ENCODE measurements at places on chromosomes 16 and 17.

- DNase-seq, result no peak
Observed at GRCh38 chr17:3755335-3756030, 31.8 kb downstream of the HASPIN start.

DNA sequence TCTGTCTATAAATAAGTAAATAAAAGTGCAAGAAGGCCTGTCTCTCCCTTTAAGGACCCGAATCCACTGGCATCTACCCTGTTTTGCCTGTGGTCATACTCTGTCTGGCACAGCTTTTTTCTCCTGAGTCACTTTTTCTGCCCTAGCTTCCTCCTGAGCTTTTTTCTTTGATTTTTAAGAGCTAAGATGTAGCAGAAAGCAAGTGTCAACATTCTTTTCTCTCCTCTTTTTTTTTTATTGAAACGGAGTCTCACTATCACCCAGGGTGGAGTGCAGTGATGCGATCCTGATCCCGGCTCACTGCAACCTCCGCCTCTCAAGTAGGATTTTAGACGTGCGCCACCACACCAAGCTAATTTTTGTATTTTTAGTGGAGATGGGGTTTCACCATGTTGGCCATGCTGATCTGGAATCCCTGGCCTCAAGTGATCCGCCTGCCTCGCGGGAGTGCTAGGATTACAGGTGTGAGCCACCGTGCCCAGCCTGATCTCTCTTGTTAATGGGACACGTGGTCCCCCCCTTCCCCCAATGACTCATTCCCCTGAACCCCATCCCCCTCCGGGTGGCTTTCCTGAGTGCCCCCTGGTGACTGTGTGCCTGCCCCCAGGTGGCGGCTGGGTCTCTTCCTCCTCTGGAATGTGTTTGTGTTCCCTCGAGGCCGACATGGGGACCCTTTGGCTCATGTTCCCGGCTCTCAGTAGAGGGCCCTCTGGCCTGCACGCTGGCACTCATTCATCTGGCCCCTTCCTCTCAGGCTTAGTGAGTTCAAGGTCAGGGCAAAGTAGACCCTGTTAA lies 14.2 kb downstream of the C16orf90 start:
- no peak for DNase-seq

DNA sequence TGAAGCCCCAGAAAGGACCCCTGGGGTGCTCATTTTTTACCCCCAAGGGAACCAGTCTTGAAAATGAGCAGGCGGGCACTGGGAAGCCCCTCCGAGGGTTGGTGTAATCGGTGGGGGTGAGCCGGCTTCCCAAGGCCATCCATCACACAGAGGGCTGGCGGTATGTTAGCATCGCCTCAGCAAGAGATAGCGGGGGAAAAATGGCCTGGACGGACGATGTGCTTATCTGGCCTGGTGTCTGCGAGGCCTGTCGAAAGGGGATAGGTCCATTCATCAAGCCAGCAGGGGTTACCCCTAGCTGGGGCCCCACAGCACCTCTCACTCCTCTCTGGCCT lies 188.9 kb downstream of the IRF8 start:
- no peak for DNase-seq

GRCh38 chr17:78211032-78211431 lies 3.0 kb upstream of the BIRC5 start:
- DNase-seq, result no peak

DNA sequence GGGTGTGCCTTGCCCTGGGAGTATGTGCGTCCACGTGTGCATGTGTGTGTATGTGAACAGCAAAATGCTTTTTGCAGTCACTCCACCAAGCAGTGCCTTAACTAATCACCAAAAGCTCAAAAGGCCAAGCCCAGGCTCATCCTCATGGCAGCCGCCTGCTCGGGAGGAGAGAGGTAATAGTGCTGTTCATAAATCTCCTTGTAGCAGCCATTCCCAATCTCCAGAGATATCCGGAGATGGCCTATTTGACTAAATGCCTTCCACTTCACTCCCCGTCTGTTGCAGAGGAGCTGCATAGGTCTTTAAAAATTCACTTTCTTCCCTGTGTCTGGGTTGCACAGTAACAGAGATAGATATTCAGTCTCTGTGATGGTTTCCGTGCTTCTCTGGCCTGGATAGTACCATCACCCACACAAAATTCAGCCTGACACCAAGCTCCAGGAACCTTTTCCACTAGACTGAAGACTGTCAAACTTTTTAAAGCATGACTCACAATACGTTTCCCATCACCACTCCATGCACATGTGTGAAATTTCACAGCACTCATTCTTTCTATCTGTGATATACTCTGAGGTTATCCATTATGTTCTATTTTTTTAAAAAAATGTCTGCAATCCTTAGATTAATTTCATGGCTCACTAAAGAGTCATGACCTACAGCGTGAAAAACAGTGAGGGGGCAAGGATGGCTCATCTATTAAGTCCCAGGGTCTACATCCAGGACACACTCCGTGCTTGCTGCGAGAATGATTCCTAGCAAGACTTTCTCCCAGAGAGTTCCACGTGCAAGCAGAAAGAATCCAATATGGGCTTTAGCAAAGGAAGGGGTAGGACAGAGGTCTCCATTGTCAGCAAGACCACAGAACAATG lies 357.8 kb downstream of the GRIN2A start:
- DNase-seq, result no peak

DNA sequence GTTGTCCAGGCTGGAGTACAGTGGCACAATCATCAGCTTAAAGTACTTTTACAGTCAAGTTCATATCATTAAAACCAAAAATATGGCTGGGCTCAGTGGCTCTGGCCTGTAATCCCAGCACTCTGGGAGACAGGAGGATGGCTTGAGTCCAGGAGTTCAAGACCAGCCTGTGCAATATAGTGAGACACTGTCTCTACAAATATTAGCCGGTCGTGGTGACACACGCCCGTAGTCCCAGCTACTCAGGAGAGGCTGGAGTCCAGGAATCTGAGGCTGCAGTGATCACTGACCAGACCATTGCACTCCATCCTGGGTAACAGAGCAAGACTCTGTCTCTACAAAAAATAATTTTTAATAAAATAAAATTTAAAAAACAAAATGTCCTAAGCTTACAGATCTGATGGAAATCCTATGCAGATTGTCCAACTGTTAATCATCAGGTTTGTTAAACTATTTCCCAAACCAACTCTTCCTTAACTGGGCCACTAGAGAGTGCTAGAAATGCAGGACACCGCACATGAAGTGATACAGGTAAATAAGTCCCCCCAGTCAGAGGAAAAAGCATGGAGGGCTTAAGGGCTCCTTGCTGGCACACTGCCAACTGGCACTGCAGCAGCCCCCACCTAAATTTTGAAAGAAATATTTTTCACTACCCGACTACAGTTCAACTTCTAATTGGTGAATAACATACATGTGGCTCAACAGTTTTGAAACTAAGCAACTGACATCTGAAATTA lies 2.8 kb downstream of the USP22 start:
- DNase-seq, result no peak

GRCh38 chr16:72428681-72429376 lies 256.9 kb upstream of the PMFBP1 start:
- DNase-seq, result no peak

GRCh38 chr17:8080208-8080798 lies 7.2 kb downstream of the ALOX12B start:
- no peak for DNase-seq

DNA sequence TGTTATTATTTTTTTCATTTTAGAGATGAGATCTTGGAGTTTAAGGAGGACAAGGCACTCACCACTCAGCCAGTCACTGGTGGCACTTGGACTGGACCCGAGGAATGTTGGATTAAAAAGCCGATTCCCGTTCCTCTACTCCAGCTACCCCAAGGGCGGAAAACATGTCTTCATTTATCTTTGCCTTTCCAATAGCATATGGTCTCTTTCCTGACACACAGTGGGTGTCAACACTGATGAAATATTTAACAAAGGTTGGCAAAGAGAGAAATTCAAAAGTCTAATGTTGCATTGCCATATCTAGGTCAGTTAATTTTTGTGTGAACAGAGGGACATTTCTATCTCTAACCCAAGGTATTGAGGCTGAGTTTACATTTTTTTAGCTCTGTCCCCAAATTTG lies 459.7 kb downstream of the RBFOX1 start:
- no peak for DNase-seq

GRCh38 chr17:81027591-81028505 lies 7.1 kb upstream of the BAIAP2 start:
- DNase-seq, result no peak

DNA sequence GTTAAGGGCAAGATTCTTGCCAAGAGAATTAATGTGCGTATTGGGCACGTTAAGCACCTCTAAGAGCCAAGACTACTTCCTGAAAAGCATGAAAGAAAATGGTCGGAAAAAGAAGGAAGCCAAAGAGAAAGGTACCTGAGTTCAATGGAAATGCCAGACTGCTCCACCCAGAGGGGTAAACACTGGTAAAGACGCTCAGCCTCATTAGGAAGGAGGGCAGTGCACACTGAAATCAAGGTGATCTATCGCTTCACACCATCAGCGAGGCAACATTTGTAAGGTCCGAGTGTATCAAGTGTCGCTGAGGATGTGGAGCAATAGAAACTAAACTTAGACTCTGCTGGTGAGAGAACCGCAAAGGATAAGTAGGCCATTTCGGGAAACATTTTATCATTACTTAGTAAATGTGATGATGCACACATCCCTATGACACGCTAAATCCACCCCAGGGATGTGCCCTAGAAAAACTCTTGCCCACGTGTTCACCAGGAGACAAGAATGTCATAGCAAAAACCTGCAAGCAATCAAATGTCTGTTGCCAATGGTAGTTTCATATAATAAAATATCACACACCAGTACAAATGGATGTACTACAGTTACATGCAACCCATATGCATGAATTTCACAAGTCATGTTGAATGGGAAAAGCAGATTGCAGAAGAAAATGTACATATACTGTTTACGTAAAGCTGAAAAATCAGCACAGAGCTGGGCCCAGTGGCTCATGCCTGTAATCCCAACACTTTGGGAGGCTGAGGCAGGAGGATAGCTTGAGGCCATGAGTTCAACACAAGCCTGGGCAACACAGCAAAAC lies 23.6 kb downstream of the CNTROB start:
- DNase-seq, result no peak

- DNase-seq, result peak; percentile 2
Observed at GRCh38 chr17:82815790-82816305, 24.0 kb downstream of the ZNF750 start.

- no peak for DNase-seq
Observed at GRCh38 chr17:5809580-5810188, 225.4 kb upstream of the NLRP1 start.

- DNase-seq, result peak; percentile 51
Observed at GRCh38 chr17:68290268-68290954, 516 bp downstream of the SLC16A6 start.

DNA sequence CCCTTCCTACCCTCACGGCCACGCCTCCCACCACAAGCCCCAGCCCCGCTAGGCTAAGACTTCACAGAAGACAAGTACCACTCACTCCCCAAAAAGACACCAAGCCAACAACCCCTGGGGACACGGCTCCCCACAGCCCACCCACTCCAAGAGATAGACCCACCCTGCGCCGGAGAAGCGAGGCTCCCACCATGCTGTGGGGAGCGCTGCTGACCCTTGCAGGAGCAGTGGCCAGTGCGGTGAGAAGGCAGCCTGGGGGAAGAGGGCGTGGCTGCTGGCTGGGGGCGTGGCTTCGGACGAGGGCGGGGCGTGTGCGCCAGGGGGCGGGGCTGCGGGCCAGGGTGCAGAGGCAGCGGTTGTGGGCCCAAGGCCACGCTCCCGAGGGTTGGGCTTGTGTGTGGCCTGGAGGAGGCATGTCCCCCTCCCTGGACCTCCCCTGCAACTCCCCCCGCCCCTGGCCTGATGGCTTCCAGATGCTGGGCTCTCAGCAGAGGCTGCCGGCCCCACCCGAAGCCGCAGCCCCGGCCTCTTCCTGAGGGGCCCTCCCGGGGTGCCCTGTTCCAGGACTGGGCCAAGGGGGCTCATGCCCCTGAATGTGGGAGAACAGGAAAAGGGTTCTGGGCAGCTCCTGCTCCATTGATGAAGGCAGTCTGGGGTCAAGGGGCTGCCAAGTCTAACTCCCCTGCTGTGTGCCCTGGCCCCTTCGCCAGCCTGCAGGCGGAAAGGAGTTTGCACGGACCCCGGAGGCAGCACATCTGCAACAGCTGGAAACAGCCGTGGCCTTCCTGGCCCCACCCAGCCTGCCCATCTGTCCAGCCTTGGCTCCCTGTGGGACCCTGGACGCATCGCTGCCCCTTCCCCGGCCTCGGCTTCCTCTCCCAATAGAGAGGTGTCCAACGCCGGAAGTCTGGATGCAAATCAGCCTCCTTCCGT lies 9.1 kb downstream of the TFAP4 start:
- DNase-seq, result peak; percentile 77

- DNase-seq, result peak; percentile 33
Observed at GRCh38 chr16:77113835-77114234, 77.2 kb upstream of the MON1B start.

DNA sequence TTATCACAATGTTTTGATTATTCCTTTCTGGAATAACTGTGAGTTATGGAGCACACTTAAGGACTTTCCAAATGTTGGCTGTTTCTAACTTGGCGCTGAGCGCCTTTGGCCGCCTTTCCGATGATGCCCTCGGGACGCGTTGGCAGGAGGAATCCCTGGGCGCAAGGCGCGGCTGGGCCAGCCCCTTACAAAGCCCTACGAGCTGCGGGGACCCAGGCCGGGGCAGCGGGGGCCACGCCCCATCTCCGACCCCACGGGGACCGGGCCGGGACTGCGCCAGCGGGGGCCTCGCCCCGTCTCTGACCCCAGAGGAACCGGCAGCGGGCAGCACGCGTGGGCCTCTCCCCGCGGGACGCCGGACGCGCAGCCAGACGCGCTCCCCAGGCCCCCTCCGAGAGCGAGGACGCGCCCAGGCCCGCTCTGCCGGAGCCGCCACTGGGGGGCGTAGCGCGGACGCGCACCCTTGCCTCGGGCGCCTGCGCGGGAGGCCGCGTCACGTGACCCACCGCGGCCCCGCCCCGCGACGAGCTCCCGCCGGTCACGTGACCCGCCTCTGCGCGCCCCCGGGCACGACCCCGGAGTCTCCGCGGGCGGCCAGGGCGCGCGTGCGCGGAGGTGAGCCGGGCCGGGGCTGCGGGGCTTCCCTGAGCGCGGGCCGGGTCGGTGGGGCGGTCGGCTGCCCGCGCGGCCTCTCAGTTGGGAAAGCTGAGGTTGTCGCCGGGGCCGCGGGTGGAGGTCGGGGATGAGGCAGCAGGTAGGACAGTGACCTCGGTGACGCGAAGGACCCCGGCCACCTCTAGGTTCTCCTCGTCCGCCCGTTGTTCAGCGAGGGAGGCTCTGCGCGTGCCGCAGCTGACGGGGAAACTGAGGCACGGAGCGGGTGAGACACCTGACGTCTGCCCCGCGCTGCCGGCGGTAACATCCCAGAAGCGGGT lies at the start of gene GAA:
TSS of gene GAA (plus strand) at position 571 of the 935 bp plus-strand sequence. CDS start 3,006 bp downstream, outside the sequence.
- peak; percentile 91 for DNase-seq

DNA sequence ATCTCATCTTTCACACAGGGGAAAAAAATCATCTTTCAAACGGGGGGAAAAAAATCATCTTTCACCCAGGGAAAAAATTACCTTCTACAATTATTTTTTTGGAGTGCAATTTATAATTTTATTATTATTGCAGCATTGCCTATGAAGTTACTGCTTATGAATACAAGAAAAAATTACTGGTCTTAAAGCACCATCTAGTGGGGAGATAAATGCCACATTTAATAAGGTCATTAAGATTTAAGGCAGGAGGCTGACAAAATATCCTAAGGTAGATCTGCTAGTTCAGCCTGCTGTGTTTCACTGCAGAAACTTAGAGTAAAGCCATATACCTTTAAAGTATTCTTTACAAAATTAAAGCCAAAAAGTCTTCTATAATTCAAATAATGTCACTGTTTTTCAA lies 13.7 kb downstream of the SHCBP1 start:
- DNase-seq, result no peak

- DNase-seq, result peak; percentile 59
Observed at GRCh38 chr17:72407336-72407909, 286.6 kb downstream of the SOX9 start.

All from left cardiac atrium (tissue), 4 donors.